PC-3 (cell line): ENCODE measurements at places on chromosomes 7 and 10. TPM values are rescaled to one million over a fixed set of nuclear protein-coding genes. Genes with fewer than 3 reads are reported as not detected.

MEOX2 gene
- total RNA-seq = not detected in 2 replicates

ACSM6 gene
- not detected in 2 replicates for total RNA-seq

FRMPD2 gene
- 0.11 and 0.35 TPM in 2 replicates for total RNA-seq

TMEM140 gene
- 0.52 TPM in 1 of 2 replicates, not detected in the other for total RNA-seq

MTPN gene
- total RNA-seq = 96.0 and 113 TPM in 2 replicates

CDCA7L gene
- total RNA-seq = 59.9 and 78.4 TPM in 2 replicates

ASB4 gene
- not detected in 2 replicates for total RNA-seq

HOXA13 gene
- 12.1 and 14.9 TPM in 2 replicates for total RNA-seq

PPP1R9A gene
- total RNA-seq = 5.9 and 9.5 TPM in 2 replicates

PRSS37 gene
- total RNA-seq = not detected in 2 replicates

ARHGEF35 gene
- total RNA-seq = 10.8 TPM in 2 replicates

KCNH2 gene
- 0.84 and 1.6 TPM in 2 replicates for total RNA-seq

DNA sequence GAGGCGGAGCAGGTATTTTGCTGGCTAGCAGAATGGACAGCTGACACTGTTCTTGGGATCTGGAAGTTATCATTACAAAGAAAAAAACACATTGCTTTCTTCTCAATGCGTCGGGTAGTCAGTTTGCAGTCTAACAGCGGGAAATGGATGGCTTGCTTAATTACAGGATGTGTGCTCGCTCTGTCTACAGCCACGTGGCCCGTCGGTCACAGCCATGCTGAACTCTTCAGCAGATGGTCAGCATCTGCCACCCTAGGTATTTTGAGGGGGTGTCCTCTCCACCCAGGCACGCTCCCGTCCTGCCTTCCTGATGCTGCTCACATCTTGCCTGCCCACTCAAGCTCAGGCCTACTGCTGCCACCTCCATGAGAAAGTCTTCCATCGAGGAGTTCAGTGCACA is 20.4 kb upstream of the INMT start:
- no peaks in the 10 kb centered on the region for H3K36me3 ChIP-seq
- H3K4me1 ChIP-seq = 0 out of 2 replicates have a peak, but pooled peaks cover 8% of the 10 kb centered on the region
- peaks cover 40% of the 10 kb centered on the region for H3K27me3 ChIP-seq
- no peak overlapping the region for H3K4me3 ChIP-seq
- no peak for DNase-seq

GRCh38 chr10:109203646-109204353 is 719.5 kb downstream of the XPNPEP1 start:
- H3K27me3 ChIP-seq = no peaks in the 10 kb centered on the region
- H3K27ac ChIP-seq = no peak overlapping the region
- H3K4me3 ChIP-seq = no peak overlapping the region

- peak; percentile 23 for DNase-seq
- no peaks in the 10 kb centered on the region for H3K36me3 ChIP-seq
- H3K27me3 ChIP-seq = peaks cover 4% of the 10 kb centered on the region; the same call in 1 of the 2 replicates
- H3K4me1 ChIP-seq = peaks cover 9% of the 10 kb centered on the region; the same call in 1 of the 2 replicates
- H3K4me3 ChIP-seq = peak overlapping the region; percentile 58; the same call in 1 of the 2 replicates
Observed at GRCh38 chr10:101146392-101147251, 15.5 kb downstream of the TLX1 start.

DNA sequence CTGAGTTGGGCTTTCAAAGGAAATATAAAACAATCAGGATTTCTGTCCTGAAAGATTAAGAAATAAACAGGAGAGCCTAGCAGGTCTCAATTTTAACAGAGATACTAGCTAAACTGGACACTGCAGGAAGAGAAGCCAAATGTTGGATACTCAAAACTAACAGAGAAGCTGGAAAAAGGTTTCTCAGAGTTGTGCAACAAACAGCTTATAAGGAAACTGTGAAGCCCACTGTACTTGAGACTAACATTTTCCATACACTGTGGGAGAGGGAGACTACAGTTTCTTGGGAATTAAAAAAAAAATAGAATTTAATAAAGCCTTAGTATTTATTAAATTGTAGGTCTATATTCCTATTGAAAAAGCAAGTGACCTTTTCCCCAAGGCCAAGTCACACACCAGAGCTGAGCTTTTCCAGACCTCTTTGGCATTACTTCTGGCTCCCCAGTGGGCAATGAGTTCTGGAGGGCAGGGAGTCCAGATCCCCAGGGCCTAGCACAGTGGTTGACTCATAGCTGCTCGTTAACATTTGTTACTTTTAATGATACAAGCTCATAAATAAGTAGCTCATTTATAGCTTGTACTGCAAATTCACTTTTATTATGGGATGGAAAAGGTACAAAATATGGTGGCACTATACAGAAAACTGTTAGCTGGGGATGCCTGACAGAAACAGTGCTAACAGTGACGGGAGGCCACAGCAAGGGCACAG is 68.3 kb downstream of the MINDY3 start:
- H3K36me3 ChIP-seq = no peaks in the 10 kb centered on the region
- peaks cover 11% of the 10 kb centered on the region for H3K4me1 ChIP-seq
- no peak overlapping the region for H3K27ac ChIP-seq
- H3K4me3 ChIP-seq = no peak overlapping the region

GRCh38 chr7:149778696-149779501 is 5.5 kb upstream of the ZNF467 start:
- no peak overlapping the region for H3K4me3 ChIP-seq
- no peak overlapping the region for H3K27ac ChIP-seq
- no peaks in the 10 kb centered on the region for H3K27me3 ChIP-seq
- H3K36me3 ChIP-seq = no peaks in the 10 kb centered on the region
- peaks cover 8% of the 10 kb centered on the region for H3K4me1 ChIP-seq

GRCh38 chr10:130767116-130767730 is 544.3 kb downstream of the TCERG1L start:
- H3K36me3 ChIP-seq = no peaks in the 10 kb centered on the region
- H3K4me1 ChIP-seq = no peaks in the 10 kb centered on the region
- H3K27me3 ChIP-seq = no peaks in the 10 kb centered on the region
- no peak for DNase-seq

GRCh38 chr7:131924857-131925256 is 368.4 kb upstream of the PODXL start:
- no peak for DNase-seq
- H3K27me3 ChIP-seq = peaks cover 57% of the 10 kb centered on the region
- peak overlapping the region; percentile 60 for H3K4me3 ChIP-seq
- H3K36me3 ChIP-seq = no peaks in the 10 kb centered on the region

GRCh38 chr7:55887821-55888247 is 578 bp downstream of the ZNF713 start:
- H3K27me3 ChIP-seq = no peaks in the 10 kb centered on the region
- H3K36me3 ChIP-seq = no peaks in the 10 kb centered on the region
- H3K4me3 ChIP-seq = peak overlapping the region; percentile 72
- H3K4me1 ChIP-seq = no peaks in the 10 kb centered on the region
- no peak for DNase-seq

GRCh38 chr7:22332461-22332870 is 24.5 kb downstream of the RAPGEF5 start:
- H3K4me3 ChIP-seq = no peak overlapping the region
- peak; percentile 5 for DNase-seq
- no peaks in the 10 kb centered on the region for H3K36me3 ChIP-seq
- H3K27ac ChIP-seq = no peak overlapping the region
- H3K27me3 ChIP-seq = no peaks in the 10 kb centered on the region

DNA sequence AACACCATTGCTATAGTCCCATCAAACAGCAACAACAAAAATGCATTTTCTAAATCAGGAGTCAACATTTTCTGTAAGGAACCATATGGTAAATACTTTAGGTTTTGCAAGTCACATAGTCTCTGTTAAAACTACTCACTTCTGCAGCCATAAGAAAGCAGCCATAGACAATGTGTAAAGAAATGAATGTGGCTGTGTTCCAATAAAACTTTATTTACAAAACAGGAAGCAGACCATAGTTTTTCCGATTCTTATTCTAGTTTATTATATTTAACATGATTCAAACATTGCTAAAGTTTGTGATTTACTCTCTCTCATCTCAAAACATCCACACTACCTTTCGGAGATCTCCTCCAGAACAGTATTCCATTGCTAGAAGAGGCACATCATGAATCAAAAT is 6.9 kb downstream of the CHUK start:
- H3K27me3 ChIP-seq = no peaks in the 10 kb centered on the region
- H3K4me1 ChIP-seq = no peaks in the 10 kb centered on the region
- peaks cover 19% of the 10 kb centered on the region; the same call in 1 of the 2 replicates for H3K36me3 ChIP-seq
- no peak for DNase-seq
- H3K27ac ChIP-seq = no peak overlapping the region

DNA sequence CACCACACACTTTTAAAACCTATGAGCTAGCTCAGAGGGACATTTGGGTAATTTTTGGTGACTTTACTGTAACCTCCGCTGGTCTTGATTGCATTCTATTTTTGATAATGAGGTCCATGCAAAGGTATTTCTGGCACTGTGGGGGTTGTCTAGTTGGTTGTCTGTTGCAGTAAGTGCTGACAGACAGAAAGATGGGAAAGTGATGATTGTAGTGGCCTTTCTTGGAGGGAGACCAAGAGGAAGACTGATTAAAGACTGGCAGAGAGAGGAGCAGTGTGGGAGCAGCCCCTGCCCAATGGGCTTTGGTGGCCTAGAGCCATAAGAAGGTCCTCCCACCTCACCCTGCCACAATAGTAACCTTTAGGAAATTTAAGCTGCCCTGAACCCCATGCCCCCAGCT is 173.4 kb upstream of the CTBP2 start:
- H3K27me3 ChIP-seq = no peaks in the 10 kb centered on the region
- H3K4me3 ChIP-seq = no peak overlapping the region
- H3K36me3 ChIP-seq = no peaks in the 10 kb centered on the region
- DNase-seq = no peak
- no peaks in the 10 kb centered on the region for H3K4me1 ChIP-seq

- no peak overlapping the region for H3K4me3 ChIP-seq
- H3K27ac ChIP-seq = no peak overlapping the region
- peaks cover 14% of the 10 kb centered on the region for H3K4me1 ChIP-seq
- peak; percentile 70 for DNase-seq
- no peaks in the 10 kb centered on the region for H3K27me3 ChIP-seq
- H3K36me3 ChIP-seq = no peaks in the 10 kb centered on the region
Observed at GRCh38 chr10:36271627-36272340, 629.7 kb upstream of the FZD8 start.

- H3K36me3 ChIP-seq = no peaks in the 10 kb centered on the region
- H3K27me3 ChIP-seq = no peaks in the 10 kb centered on the region
- no peak for DNase-seq
- no peak overlapping the region for H3K27ac ChIP-seq
- H3K4me3 ChIP-seq = no peak overlapping the region
- H3K4me1 ChIP-seq = no peaks in the 10 kb centered on the region
Observed at GRCh38 chr7:90931986-90932916, 332.0 kb upstream of the FZD1 start.

- peak overlapping the region; percentile 96 for H3K27ac ChIP-seq
- no peaks in the 10 kb centered on the region for H3K36me3 ChIP-seq
Observed at GRCh38 chr7:49295146-49295545, 370.8 kb downstream of the CDC14C start.

DNA sequence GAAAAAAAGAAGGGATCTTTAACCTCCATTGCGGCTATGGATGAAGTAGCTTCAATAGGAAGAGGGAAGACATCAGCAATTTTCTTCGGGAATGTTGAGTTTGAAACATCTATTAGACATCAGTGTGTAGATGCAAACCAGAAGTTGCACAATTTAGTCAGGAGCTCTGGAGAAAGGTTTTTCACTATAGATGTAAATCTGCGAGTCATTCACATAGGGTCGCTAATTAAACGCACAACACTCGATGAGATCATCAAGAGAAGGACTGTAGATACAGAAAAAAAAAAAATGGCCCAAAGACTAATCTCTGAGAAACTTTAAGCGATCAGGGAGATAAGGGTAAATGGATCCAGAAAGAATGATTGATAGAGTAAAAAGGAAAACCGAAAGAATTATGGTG is 61.7 kb upstream of the TES start:
- no peak for DNase-seq
- no peak overlapping the region for H3K27ac ChIP-seq
- H3K4me1 ChIP-seq = peaks cover 36% of the 10 kb centered on the region
- H3K36me3 ChIP-seq = no peaks in the 10 kb centered on the region

GRCh38 chr7:149790146-149790548 is 16.8 kb upstream of the ZNF467 start:
- H3K27ac ChIP-seq = no peak overlapping the region
- H3K27me3 ChIP-seq = no peaks in the 10 kb centered on the region
- no peaks in the 10 kb centered on the region for H3K36me3 ChIP-seq
- DNase-seq = no peak
- H3K4me3 ChIP-seq = no peak overlapping the region

DNA sequence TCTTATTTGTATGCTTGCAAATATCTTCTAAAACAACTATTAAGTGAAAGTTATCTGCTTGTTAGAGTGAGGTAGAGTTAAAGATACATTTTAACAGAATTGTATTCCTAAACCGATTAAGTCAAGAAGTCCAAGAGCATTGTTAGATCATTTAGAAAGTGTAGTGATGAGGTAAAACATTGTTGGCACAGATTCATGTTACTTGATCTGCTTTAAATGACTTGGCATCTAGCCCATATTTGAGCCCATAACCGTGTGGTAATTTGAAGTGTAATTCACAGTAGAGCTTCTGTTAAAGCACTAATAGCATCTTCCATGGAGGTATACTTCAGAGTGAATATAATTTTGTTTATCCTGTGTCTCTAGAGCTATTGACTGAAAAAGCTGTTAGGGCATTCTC is 62.1 kb downstream of the PTEN start:
- no peaks in the 10 kb centered on the region for H3K36me3 ChIP-seq
- no peaks in the 10 kb centered on the region for H3K4me1 ChIP-seq
- no peak for DNase-seq

GRCh38 chr10:126314863-126315493 is 73.3 kb downstream of the ADAM12 start:
- no peak overlapping the region for H3K27ac ChIP-seq
- no peaks in the 10 kb centered on the region for H3K27me3 ChIP-seq
- H3K36me3 ChIP-seq = no peaks in the 10 kb centered on the region
- no peak for DNase-seq

- H3K4me1 ChIP-seq = no peaks in the 10 kb centered on the region
- H3K27ac ChIP-seq = no peak overlapping the region
- no peaks in the 10 kb centered on the region for H3K27me3 ChIP-seq
- no peak for DNase-seq
- H3K4me3 ChIP-seq = no peak overlapping the region
- H3K36me3 ChIP-seq = no peaks in the 10 kb centered on the region
Observed at GRCh38 chr10:132804785-132805426, 19.0 kb upstream of the NKX6-2 start.

GRCh38 chr7:111362506-111363054 is 199.7 kb downstream of the IMMP2L start:
- H3K27ac ChIP-seq = no peak overlapping the region
- peak; percentile 8 for DNase-seq
- no peak overlapping the region for H3K4me3 ChIP-seq
- H3K4me1 ChIP-seq = peaks cover 25% of the 10 kb centered on the region

DNA sequence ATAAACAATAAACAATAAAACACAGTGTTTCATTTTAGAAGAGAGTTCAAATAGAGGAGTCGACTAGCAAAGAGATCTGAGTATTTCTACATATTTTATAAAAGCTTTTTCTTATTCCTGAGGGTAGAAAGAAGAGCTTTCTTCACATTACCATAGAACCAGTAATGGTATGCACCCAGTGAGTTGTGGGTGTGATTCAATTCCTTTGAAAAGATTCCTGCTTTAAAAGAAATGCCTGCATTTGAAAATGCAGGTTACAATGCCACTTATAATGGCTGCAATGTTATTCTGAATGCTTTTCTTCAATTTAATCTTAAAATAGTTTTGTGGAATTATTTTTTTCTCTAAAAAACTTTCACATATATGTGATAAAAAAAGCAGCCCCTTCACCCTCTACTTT is 178.1 kb downstream of the CDC14C start:
- peaks cover 5% of the 10 kb centered on the region; the same call in 1 of the 2 replicates for H3K27me3 ChIP-seq
- no peak overlapping the region for H3K4me3 ChIP-seq
- DNase-seq = no peak
- H3K4me1 ChIP-seq = no peaks in the 10 kb centered on the region

- H3K36me3 ChIP-seq = no peaks in the 10 kb centered on the region
- H3K27me3 ChIP-seq = no peaks in the 10 kb centered on the region
- peak; percentile 53 for DNase-seq
- H3K4me3 ChIP-seq = no peak overlapping the region
- no peaks in the 10 kb centered on the region for H3K4me1 ChIP-seq
Observed at GRCh38 chr10:56449770-56450169, 88.7 kb upstream of the ZWINT start.
